Stomach (tissue), 19 donors: ENCODE measurements at places on chromosomes 5 and 9. TPM values are rescaled to one million over a fixed set of nuclear protein-coding genes. Genes with fewer than 3 reads are reported as not detected.

DNA sequence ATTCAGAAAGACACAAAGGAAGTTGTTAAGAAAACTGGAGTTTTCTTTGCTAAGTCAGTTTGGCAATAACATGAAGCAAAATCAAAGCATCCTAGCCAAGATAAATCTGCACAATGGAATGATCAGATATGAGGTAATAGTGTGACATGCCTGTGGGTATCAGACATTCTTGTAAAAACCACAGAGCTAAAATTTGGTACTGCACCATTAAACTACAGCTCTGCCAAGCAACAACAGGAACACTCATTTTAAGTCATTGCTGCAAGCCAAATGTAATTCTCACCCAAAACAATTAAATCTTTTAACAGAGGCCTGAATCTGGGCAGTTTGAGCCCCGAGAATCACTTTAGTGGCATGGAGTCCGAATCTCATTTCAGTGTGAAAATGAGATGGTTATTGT lies 96.6 kb downstream of the VCAN start:
- no peaks in the 10 kb centered on the region for H3K4me1 ChIP-seq
- H3K4me3 ChIP-seq: no peak overlapping the region
- no peak overlapping the region for H3K27ac ChIP-seq
- H3K27me3 ChIP-seq: no peaks in the 10 kb centered on the region
- H3K36me3 ChIP-seq: no peaks in the 10 kb centered on the region

The TAF7 gene
- 44.6 TPM for total RNA-seq

DNA sequence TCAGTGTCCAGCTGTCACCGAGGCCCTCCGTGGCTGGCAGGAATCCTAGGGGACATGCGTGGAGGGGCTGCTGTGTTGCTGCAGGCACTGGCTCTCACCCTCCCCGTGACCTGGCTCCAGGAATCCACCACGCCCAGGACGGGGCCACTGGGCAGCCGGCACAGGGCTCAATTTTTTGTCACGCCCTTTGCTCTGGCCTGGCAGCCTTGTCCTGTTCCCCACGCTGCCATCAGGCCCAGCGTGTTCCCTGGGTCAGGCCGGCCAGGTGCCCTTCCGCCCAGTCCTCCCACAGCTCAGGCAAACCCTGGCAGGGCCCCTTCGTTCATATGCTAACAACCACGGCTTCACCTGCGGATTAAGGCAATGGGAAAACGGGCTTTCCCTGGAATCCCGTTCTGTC lies 37.3 kb downstream of the PROP1 start:
- H3K4me1 ChIP-seq: no peaks in the 10 kb centered on the region
- H3K4me3 ChIP-seq: no peak overlapping the region
- no peaks in the 10 kb centered on the region for H3K27me3 ChIP-seq
- H3K36me3 ChIP-seq: no peaks in the 10 kb centered on the region
- DNase-seq: no peak

DNA sequence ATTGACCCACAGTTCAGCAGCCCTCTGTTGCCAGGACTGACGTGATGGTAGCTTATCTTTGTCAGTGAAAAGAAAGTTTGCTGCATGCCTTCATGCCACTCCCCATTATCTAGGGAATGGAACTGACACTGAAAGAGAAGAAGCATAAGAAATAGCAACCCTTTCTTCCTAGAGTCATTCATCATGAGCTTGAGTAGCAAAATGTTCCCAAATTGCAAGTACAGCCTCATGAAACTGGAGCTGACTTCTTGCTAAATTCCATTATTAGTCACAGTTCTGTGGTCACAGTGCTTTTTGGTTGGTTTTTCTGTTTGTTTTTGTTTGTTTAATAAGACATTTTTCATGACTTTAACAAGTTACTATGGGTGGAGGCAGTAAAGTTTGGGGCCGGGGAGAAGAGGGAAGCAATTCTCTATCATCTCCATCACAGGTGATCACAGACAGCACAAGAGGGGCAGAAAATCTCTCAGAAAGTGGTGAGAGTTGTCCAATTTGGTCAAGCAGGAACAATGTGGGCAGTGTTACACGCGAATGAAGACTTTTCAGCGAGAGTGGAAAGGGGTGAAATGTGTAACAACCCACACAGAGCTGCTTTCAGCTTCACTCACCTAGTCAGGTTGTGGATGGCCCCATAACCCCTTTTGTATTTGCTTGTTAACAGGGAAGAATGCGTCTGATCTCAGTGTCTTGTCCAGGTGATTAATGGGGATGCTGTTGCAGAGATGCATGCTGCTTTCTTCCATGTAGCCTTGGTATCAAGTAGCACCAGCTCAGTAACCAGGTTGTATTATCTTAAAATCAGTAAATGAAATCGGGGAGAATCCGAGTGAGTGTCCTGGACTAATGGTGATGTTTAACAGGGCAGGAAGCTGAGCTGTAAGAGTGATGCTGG lies 440.4 kb downstream of the DMRT2 start:
- DNase-seq: no peak
- H3K4me1 ChIP-seq: no peaks in the 10 kb centered on the region
- no peaks in the 10 kb centered on the region for H3K27me3 ChIP-seq
- H3K27ac ChIP-seq: no peak overlapping the region
- no peaks in the 10 kb centered on the region for H3K36me3 ChIP-seq

The PRR7 gene
- not detected for total RNA-seq

The PCDHGA11 gene
- 0.45 TPM for total RNA-seq

DNA sequence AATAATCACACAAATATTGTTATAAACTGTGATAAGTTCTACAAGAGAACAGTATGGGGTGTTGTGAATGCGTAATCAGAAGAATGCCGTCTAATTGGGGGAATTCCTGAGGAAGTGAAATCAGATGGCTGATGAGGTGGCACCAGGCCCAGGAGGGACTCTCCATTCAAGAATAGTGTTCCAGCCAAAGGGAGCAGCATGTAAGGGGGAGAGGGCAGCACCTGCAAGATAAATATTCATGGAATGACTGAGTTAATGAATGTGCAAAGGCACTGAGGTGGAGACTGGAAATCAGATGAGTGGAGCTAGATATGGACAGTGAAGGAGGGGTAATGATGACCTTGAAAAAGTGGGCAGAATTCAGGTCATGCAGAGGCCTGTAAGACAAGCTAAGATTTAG lies 250.6 kb downstream of the ARRDC3 start:
- H3K4me3 ChIP-seq: no peak overlapping the region
- no peak overlapping the region for H3K27ac ChIP-seq
- H3K27me3 ChIP-seq: no peaks in the 10 kb centered on the region
- no peaks in the 10 kb centered on the region for H3K36me3 ChIP-seq
- H3K4me1 ChIP-seq: peaks cover 17% of the 10 kb centered on the region
- DNase-seq: no peak

The GOLGA1 gene
- 20.4 TPM for total RNA-seq

The C9orf152 gene
- 26.8 TPM for total RNA-seq

The NKD2 gene
- total RNA-seq: 4.4 TPM

- H3K27ac ChIP-seq: no peak overlapping the region
- H3K27me3 ChIP-seq: no peaks in the 10 kb centered on the region
- DNase-seq: no peak
- H3K36me3 ChIP-seq: no peaks in the 10 kb centered on the region
Observed at GRCh38 chr5:144438237-144438636, 267.6 kb downstream of the KCTD16 start.

The HMGXB3 gene
- 90.6 TPM for total RNA-seq

The EXD3 gene
- total RNA-seq: 28.6 TPM

- no peak overlapping the region for H3K27ac ChIP-seq
- H3K36me3 ChIP-seq: no peaks in the 10 kb centered on the region
- DNase-seq: no peak
- no peak overlapping the region for H3K4me3 ChIP-seq
Observed at GRCh38 chr9:130276955-130277354, 11.4 kb downstream of the HMCN2 start.

- no peaks in the 10 kb centered on the region for H3K36me3 ChIP-seq
- no peak overlapping the region for H3K4me3 ChIP-seq
- H3K4me1 ChIP-seq: peaks cover 23% of the 10 kb centered on the region
- peaks cover 27% of the 10 kb centered on the region for H3K27me3 ChIP-seq
Observed at GRCh38 chr9:129716091-129716490, 36.8 kb downstream of the PTGES start.

DNA sequence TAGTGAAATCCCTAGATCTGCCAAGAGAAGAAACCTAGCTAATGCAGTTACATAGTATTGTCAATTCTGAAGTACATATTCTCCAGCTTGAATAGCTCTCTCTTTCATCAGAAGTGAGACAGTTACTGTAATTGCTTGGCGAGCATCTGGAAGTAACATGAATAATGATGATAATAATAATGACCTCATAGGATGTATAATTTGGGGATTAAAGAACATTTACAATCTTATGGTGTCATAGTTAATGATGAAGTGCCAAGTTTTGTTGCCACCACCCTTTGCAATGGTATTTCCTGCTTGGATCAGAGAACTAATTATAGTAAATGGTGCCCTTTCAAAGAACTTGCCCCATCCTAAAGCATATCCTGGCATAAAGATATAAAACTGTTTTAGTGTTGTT lies 201.4 kb downstream of the ADAMTSL1 start:
- no peak for DNase-seq
- H3K27me3 ChIP-seq: no peaks in the 10 kb centered on the region
- no peak overlapping the region for H3K27ac ChIP-seq
- no peak overlapping the region for H3K4me3 ChIP-seq

DNA sequence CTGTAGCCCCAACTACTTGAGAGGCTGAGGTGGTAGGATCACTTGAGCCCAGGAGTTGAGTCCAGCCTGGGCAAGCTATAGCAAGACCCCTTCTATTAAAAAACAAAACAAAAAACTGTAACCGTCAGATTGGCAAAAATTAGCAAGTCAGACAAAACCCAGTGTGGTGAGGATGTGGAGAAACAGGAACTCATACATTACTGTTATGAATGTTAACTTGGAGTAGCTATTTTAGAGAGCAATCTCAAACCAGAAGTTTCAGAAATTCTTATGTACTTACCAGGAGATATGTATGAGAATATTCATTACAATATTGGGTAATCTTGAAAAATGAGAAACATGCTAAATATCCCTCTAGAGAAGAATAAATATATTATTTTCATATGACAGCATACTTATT lies 120.3 kb downstream of the INVS start:
- H3K36me3 ChIP-seq: no peaks in the 10 kb centered on the region
- H3K4me3 ChIP-seq: no peak overlapping the region
- no peaks in the 10 kb centered on the region for H3K27me3 ChIP-seq
- no peak overlapping the region for H3K27ac ChIP-seq
- DNase-seq: no peak
- H3K4me1 ChIP-seq: no peaks in the 10 kb centered on the region

DNA sequence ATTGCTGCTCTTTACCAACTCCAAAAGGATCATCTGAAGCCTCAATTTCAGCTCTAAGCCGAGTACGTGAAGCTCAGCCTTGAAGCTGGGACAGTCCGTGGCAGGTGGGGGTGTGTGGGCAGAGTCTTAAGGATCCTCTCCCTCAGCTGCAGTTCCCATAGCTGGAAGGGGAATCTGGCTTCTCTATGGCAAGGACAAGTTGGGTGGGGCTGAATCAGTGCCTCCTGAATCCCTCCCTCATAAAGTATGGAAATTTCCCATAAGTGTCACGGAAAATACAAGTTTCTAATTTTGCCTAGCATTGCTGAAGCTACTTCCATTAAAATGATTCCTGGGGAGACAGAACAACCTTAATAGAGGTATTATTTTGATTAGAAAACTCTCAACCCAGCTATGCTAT lies 47.9 kb upstream of the SMIM32 start:
- H3K4me1 ChIP-seq: no peaks in the 10 kb centered on the region
- DNase-seq: no peak
- H3K4me3 ChIP-seq: no peak overlapping the region
- H3K27me3 ChIP-seq: no peaks in the 10 kb centered on the region
